ENCODE measurements at places on chromosomes 3 and 15.

- DNase-seq, result no peak
Observed at GRCh38 chr3:23856286-23856685, 50.5 kb downstream of the UBE2E1 start.

- DNase-seq, result no peak
Observed at GRCh38 chr3:130227540-130227939, 117.9 kb upstream of the COL6A5 start.

- DNase-seq, result no peak
Observed at GRCh38 chr3:139672884-139673283, 4.9 kb downstream of the NMNAT3 start.

DNA sequence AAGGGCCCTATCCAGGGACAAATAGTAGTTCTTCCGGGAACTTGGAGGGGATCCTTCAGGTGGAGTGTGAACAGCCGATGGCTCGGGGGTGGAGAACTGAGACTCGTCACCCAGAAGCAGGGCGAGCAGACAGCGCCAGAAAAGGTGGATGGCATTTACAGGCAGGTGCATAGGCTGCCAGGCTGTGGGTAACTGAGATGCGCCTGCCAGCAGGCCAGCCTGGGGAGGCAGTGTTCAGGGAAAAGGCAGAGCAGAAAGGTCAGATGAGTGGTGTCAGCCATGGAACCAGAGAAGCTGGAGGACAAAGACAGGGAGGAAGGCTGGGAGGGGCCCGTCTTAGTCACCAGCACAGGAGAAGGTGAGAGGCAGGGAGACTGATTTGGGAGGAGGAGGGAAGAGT lies 53.0 kb upstream of the SEC22A start:
- no peak for DNase-seq

GRCh38 chr3:159804726-159805410 lies 183.8 kb upstream of the IL12A start:
- peak; percentile 98 for DNase-seq

- DNase-seq, result no peak
Observed at GRCh38 chr3:46824211-46824970, 38.9 kb downstream of the MYL3 start.

GRCh38 chr3:16109929-16110328 lies 64.6 kb upstream of the GALNT15 start:
- no peak for DNase-seq

DNA sequence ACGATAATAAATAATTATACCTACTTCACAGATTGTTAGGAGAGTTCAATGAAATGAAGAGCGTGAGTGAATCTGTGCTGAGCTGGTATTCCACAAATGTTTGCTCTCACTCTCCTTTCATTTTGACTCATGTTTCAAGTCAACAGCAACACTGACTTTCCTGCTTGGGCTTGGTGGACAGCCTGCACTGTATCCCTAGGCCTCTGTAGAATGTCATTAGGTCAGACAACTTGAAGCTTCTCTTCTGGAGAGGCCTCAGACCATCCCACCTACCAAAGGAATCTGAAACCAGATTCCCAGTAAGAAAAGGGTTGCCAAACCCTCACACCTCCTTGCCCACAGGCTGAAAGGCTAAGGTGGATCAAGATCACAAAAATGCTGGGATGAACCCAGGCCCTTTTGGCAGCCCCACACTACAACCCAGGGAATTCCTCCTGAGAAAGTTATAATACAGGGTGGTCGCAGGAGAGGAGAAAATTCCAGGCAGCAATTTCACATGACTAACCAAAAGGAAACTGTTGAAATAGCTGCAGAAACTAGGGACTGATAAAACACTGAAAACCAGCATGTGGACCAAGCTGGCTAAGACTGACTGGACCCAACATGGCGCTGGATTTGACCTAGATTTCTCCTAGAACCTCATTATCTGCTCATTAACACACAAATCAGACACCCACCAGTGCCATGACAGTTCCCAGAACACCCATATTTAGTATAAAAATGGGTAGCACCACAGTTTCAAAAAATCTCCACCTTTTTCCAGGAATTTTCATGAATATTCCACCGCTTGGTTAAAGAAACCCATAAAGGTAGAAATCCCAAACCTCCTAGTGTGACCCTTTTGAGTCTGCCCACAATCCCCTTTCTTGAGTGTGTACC lies 57.0 kb upstream of the ZNF148 start:
- no peak for DNase-seq

- DNase-seq, result peak; percentile 39
Observed at GRCh38 chr3:125072301-125072700, 16.5 kb upstream of the HEG1 start.

- DNase-seq, result no peak
Observed at GRCh38 chr3:20480786-20481365, 294.9 kb upstream of the SGO1 start.

- DNase-seq, result no peak
Observed at GRCh38 chr15:29222129-29222853, 47.3 kb downstream of the NSMCE3 start.

GRCh38 chr3:128488991-128489673 lies 3.9 kb downstream of the GATA2 start:
- no peak for DNase-seq

GRCh38 chr15:62797171-62797570 lies 245.4 kb upstream of the TPM1 start:
- DNase-seq, result no peak

GRCh38 chr15:25060996-25061620 lies 106.3 kb downstream of the SNRPN start:
- no peak for DNase-seq

DNA sequence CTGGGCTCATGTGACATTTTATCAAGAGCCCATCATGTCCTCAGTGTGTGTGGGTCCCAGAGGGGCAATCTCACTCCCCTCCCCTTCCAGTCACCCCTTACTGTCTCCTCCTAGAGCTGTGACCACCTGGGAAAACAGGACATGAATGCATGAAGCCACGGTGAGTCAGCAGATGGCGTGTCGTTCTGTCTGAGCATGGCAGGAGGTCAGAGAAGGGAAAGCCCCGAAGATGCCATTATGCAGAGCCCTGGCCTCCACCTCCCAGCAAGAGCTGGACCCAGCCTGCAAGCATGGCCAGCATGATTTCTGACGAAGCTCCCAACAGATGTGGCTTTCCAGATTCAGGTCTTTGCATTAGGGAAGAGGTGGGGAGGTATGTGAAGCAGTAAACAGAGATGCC lies 118.5 kb downstream of the TLE3 start:
- no peak for DNase-seq

DNA sequence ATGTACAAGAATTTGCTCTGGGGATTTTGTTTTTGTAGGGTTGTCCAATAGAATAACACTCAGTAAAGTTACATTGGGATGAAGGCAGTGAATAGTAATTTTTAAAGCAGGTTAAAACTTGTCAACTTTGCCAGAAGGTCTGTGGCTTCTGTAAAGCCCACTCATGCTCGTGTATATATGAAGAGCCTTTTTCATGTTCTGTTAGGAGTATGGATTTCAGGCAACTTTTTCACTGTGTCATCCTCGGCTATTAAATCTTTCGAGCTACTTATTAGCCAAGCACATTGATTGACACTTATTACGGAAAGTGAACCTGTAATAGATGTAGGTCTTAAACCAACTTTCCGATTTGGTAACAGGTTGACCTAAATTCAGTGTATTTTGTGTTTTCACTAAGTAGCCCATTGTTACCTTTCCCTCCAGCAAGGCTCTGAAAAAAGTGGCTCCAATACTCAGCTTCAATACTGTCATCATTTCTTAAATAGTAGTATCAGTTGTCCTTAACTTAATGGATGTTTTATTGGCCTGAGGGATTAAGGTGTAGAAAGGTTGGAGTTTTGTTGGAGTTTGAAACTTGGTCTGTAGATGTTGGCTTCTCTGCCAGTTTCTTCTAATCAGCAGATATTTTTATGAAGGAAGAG lies 1.7 kb downstream of the PAK2 start:
- no peak for DNase-seq

DNA sequence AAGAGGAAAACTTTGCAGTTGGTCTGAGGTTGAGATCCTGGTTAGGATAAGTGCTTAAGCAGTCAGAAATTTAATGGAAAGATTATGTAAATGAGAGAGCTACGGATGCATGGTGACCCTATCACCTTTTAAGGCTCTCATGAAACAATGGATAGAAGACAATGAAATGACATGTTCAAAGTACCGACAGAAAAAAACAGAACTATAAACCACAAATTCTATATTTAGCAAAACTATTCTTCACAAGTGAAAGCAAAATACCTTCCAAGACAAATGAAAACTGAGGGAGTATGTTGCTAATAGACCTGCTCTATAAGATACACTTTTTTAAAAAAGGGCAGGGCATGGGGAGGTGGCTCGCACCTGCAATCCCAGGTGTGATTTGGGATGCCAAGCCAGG lies 32.2 kb downstream of the DNAAF4 start:
- DNase-seq, result no peak

GRCh38 chr3:102189541-102189940 lies 245.3 kb upstream of the ZPLD1 start:
- no peak for DNase-seq

GRCh38 chr15:43361313-43361903 lies 9.4 kb downstream of the ZSCAN29 start:
- no peak for DNase-seq

GRCh38 chr3:112685420-112685819 lies 44.5 kb upstream of the CCDC80 start:
- no peak for DNase-seq

GRCh38 chr3:115685097-115685496 lies 61.8 kb downstream of the GAP43 start:
- no peak for DNase-seq

GRCh38 chr3:78314327-78314726 lies 1274.4 kb downstream of the ROBO2 start:
- DNase-seq, result no peak

- peak; percentile 78 for DNase-seq
Observed at GRCh38 chr3:187679638-187680396, 9.6 kb upstream of the SST start.

DNA sequence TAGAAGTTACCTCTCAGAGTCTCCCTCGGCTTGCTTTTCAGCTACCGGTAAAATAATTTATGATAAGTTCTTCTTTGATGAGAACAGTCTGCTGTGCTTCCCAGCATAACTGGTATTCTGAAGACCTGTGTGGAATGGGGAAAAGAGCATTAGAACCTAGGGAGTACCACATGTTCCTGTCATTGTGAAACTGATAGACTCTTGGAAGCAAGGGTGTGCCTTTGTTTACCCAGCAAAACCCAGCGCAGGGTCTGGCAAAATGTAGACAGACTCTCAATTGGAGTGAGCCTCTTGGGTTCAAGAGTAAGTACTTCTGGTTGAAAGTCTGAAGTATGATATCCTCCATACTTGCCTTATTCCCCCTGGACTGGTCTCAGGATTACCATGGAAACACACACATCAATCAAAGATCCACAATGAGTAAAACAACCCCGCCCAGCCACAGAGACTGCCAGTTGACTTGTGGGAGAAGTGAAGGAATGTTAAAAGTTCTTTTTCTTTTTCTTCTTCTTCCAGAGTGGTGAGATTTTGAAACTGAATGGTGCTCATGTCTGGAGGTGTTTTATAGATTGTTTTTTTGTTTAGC lies 652.4 kb upstream of the NAALADL2 start:
- no peak for DNase-seq

DNA sequence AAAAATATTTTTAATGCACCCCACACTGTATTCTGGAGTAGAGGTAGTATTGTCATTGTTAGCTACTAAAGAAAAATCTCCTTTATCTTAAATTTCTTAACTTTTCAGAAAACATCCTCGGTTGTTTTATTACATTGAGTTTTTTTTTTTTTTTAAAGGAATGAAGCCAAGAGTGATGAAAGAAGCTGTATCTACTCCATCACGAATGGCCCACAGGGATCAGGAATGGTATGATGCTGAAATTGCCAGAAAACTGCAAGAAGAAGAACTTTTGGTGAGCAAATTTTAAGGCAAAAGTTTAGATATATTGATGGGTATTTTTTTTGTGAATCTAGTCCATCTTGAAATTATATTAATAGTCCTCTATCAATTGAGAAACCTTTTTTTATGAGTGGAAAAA lies 49.7 kb upstream of the UTS2B start:
- no peak for DNase-seq

GRCh38 chr3:24944805-24945520 lies 450.3 kb upstream of the THRB start:
- DNase-seq, result no peak

- DNase-seq, result no peak
Observed at GRCh38 chr15:80669663-80670273, 25.3 kb upstream of the ABHD17C start.

DNA sequence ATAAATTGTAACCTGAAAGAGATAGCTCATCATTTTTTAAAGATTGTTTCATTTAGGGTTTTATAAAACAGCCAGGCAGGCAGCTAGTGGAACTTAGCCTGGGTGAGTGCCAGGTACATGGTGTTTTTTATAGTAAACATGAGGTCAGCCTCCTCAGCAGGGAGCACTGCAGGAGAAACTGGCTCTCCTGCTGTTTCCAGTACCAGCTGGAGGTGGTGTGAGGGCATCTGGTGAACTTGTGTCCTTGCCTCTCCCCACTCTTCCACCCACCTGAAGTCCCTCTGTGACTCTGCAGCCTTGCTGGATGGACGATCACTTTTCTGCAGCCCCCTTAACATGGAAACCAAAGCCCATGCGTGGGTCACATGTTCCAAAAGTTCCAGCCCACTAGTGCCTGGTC lies 128.4 kb downstream of the FAM174B start:
- no peak for DNase-seq

- no peak for DNase-seq
Observed at GRCh38 chr3:94573337-94573736, 510.5 kb downstream of the NSUN3 start.

DNA sequence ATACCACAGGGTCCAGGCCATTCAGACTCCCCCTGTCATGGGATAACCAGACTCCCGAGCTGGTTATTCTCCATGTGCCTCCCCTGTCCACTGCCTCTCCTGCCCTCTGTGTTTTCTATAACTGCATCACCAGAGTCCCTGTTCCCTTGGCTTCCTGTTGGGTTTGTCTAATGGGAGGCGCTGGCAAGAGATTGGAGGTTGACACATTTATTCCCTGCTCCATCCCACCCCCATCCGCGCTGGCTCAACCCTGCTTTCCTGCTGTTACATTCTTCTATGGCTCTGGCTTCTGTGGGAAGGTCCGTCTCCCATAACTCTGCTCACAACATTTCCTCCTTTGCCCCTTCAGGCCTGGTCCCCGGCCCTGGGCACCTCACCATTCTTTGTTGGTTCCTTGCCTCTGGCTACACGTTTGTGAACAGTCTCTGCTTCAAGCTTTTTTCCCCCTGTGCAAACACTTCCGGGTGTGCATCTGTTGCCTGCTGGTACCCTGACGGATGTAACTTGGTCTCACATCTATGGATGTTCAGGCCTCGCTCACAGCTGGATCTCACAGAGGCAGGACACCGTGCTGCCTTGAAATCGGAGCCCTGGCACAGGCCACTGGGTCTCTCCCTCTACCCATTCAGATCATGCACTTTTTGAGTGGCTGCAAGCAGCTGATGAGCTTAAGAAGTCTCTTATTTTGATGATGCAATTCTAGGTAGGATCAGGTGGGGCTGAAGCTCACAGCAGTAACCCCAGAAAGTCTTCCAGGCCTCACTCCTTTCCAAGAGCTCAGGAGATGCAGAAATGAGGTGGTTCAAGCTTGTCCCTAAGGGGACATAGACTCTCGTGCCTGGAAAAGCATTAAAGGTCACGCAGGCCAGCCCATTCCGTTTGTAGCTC lies 68.6 kb upstream of the ATP13A3 start:
- no peak for DNase-seq
